ENCODE measurements at places on chromosomes 4 and X.

GRCh38 chrX:103722505-103722904, 11.8 kb downstream of the TMEM31 start:
- no peak for DNase-seq

- no peak for DNase-seq
Measured at GRCh38 chr4:15031197-15031596, 28.9 kb downstream of the CPEB2 start.

GRCh38 chr4:30719454-30720020, 632 bp upstream of the PCDH7 start:
- DNase-seq: no peak

DNA sequence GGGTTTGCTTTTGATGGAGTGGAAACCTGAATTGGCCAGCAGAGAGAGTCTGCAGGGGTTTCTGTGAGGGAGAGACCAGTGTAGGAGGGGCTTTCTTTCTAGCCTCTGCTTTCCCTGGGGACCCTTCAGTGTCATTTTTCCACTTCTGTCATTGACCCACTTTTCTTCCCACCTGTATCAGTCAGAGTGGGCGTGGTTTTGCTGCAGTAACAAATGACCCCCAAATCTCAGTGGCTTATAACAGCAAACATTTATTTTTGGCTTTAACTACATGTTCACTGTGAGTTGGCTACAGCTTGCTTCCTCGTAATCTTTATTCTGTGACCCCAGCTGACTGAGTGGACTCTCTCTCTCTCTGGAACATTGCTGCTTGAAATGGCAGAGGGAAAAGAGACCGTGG, 25.6 kb upstream of the PTTG2 start:
- DNase-seq: no peak

DNA sequence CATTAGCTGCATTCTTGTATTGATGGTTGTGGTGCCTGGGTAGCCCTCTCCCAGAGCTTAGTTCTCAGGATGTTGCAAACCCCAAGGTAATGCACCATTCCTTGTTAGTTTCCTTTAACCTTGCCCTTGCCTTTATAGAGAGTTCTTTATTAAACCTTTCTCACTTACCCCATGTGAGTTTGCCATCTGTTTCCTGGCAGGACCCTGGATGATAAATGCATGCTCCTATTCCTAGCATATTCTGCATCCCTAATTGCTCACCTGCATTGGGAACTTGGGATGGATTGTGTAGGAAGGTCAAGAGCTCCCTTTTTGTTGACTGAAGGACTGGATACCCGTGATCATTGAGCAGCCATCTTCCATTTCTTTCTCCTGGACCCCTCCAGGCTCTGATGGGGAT, 59.9 kb upstream of the AP1S2 start:
- no peak for DNase-seq

DNA sequence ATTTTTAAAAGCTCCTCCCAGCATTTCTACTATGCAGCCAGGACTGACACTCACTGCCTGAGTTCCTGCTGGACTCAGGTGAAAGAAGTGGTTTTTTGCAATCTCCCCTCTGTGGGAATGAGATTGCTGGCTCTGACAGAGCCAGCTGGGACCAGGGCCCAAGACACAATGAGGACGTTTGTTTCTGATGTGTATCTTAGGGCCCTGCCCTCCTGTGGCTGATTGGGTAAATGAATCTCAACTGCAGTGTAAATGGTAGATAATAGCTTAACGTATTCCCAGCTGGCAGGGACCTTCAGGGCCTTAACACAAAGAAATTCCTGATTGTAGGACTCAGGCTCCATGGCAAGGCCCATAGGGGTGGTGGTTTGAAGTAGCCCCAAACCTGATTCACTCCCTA, 85.8 kb upstream of the PRPS1 start:
- DNase-seq: no peak

DNA sequence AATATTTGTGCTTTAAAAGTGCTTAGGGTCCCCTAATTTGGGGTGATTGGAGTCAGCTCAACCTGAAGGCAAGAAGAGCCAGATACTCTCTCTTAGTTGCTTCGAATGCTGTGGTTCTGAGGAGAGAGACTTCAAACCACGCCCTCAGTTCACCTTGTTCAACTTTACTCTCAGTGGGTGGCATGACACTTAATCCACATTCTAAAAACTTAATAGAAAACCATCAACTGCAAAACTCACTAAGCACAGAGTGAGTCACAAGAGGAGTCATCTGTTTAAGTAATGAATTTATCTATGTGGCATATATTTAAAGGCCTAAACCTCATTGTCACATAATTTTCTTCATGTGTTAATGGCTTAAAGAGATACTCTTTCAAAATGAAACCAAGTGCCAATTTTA, 99.5 kb upstream of the SLC4A4 start:
- DNase-seq: no peak

GRCh38 chrX:11427453-11428071, 134.3 kb downstream of the AMELX start:
- peak; percentile 7 for DNase-seq

GRCh38 chrX:139932073-139932900, 566 bp downstream of the ATP11C start:
- DNase-seq: peak; percentile 45

- DNase-seq: no peak
Measured at GRCh38 chr4:87409420-87409939, 12.9 kb upstream of the NUDT9 start.

- DNase-seq: no peak
Measured at GRCh38 chrX:73581002-73581628, 18.1 kb downstream of the CHIC1 start.

- no peak for DNase-seq
Measured at GRCh38 chrX:13411496-13412207, 91.8 kb upstream of the ATXN3L start.

- no peak for DNase-seq
Measured at GRCh38 chr4:88619971-88620370, 27.7 kb downstream of the HERC3 start.

- DNase-seq: no peak
Measured at GRCh38 chr4:76309939-76310550, 3.5 kb downstream of the STBD1 start.

GRCh38 chr4:166594326-166594946, 639.9 kb downstream of the SPOCK3 start:
- no peak for DNase-seq

DNA sequence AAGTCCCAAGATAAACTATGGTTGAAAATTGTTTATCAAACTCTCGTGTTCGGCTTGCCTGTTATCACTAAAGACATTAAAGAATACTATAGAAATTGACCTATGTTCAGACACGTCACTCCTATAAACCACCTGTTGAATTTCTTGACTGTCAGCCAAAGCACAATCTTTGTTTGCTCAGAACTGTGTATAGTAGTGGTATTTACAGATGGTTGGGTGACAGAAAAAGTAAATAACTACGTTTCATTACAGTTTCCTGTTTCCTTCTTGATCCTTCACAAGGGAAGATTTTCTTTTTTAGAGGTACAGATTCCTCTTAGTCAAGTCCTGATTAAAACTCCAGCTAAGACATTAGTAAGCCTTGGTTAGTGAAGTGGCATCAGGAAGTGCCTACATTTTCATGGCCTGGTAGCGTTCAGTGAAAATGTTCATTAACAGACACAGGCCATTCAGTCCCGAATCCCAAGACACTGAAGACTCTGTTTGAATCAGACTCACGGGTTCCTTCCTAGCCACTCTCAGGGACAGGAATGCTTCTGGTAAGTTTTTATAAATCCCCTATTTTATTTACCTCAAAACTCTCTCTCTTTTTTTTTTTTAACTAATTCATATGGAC, at the start of gene SMIM31:
TSS of gene SMIM31 (plus strand) at position 259 of the 616 bp plus-strand sequence. CDS start 16,313 bp downstream, outside the sequence.
- no peak for DNase-seq

DNA sequence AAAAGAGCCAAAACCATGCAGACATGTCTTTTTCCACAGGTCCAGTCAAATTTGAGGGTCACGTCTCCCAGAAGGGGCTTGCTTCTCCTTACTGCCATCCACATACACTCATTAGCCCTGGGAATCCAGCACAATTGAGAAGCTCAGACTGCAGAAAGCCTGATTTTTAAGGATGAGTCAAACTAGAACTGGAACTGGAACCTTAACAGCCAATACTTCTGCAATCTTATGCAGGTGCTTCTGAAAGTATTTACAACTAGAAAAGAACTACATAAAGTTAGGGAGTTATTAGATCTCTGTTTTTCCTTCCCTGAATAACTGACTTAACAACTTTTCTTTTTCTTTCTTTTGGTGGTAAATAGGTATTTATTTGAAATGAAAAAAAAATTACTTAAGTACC, 86.3 kb downstream of the CDS1 start:
- DNase-seq: no peak

DNA sequence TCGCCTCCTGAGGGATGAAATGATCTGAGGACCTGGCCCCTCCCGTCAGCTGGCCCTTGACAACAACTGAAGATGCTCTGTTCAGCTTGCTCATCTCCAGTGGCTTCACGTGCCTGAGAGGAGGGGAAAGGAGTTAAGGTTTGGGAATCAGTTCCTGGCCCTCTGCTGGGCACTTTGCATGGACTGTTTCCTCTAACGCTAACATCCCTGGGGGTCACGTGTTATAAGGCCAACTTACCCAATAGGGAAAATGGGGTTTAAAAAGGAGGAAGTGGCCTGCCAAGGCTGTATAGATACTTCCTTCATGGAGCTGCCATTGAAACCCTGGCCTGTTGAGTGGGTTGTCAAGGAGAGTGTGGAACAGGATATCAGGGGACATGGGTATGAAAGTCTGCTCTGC, 65.6 kb downstream of the OR13H1 start:
- no peak for DNase-seq

DNA sequence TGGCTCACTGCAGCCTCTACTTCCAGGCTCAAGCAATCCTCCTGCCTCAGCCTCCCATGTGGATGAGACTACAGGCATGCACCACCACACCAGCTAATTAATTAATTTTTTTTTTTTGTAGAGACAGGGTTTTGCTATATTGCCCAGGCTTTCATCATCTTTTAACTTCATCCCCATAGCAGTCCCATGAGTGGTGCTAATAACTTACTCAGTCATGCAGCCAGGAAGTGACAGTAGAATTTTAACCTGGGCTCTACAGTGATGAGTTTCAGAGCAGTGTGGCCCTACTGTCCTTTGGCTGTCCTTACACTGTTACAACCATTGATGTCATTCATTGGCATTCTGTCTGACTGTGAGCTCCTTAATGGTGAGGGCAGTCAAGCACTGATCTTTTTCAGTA, 3.9 kb upstream of the OCIAD2 start:
- no peak for DNase-seq

DNA sequence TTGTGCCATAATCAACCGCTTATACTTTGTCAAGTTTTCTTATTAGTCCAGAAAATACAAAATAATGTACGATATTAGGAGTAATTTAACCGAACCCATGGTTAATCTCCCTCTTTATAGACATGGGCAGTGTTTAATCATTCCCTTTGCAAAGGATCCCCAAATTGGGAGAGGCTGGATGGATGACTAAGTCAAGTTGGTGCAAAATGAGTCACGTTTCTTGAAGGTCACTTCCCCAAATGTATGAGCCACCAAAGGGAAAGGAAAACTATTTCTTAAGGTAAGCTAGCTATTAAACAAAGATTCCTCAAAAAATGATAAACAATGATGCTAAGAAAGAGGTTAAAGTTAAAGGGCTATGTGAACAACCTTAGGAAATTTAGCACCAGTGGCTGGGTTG, 17.5 kb downstream of the MAML3 start:
- DNase-seq: no peak

- DNase-seq: peak; percentile 57
Measured at GRCh38 chr4:15003891-15004738, 1.8 kb downstream of the CPEB2 start.

DNA sequence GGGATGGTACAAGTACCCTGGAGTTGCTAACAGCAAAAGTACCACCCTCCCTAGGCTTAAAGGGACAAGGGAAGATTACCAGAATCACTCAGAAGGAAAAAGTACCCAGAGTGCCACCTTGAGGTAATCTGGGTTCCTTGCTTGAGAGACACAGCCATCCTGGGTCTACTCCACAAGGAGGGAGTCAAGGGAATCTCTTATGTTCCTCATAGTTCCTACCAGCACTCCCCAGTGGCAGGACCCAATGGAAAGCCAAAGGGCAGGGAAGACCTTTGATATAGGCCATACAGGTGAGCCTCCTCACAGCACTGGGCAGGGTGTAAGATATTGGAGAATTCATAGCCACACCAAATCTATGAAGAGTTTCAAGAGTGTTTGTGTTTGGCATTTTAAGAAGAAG, 5.7 kb downstream of the IL2 start:
- peak; percentile 60 for DNase-seq

- DNase-seq: no peak
Measured at GRCh38 chr4:146381263-146381872, 140.4 kb downstream of the SLC10A7 start.

- no peak for DNase-seq
Measured at GRCh38 chr4:177499537-177499936, 57.3 kb upstream of the AGA start.

DNA sequence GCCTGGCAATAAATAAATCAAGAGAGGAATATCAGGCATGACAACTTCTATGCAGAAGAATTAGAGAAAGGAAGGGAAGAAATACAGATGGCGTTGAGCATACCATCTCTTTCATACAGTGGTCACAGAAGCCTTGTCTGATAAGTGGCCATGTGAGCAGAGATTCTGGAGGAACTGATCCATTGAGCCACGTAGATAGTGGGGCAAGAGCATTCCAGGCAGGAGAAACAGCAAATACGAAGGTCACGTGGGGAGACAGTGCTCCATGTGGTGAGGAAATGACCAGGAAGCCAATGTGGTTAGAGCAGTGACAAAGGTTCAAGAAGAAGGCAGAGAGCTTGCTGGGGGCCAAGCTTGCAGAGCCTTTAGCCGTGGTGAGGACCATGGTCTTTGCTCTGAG, 226.7 kb upstream of the NOCT start:
- DNase-seq: no peak

GRCh38 chr4:100348473-100348872, 158.2 kb upstream of the DDIT4L start:
- no peak for DNase-seq

DNA sequence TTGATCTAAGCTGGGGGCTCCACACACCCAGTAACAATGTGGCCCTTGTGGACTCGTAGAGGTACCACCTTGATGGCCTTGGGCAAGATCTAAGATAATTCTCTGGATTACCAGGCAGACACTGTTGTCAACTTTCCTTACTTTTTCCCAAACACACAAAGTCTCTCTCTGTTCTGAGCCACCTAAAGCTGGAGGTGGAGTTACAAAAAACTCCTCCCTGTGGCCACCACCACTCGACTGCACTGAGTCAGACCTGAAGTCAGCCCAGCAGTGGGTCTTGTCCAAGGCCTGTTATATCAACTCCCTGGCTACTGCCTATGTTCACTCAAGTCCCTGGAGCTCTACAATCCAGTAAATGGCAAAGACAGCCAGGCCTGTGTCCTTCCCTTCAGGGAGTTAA, 70.1 kb upstream of the TECRL start:
- DNase-seq: no peak

DNA sequence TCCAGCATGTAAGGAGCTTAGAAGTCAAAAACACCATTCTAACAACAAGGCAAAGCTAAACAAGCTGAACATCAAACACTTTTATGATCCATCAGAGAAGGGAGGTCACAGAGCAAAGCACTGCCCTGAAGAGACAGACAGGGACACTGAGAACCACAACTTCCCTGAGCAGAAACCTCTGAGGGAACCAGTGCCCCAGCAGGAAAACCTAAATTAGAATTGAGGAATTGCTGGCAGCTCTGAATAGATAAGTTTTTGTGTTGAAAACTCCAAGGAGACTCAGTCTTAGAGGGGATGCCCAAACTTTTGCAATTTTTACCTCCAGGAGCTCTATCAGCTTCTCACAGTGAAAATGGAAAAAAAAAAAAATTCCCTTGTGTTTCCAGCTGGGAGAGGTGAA, 83.0 kb upstream of the MAPK10 start:
- DNase-seq: no peak

GRCh38 chr4:140255467-140255866, 101.5 kb upstream of the MAML3 start:
- no peak for DNase-seq
